ENCODE measurements at places on chromosomes 2 and 18. TPM values are rescaled to one million over a fixed set of nuclear protein-coding genes. Genes with fewer than 3 reads are reported as not detected.

SATB2 gene
- 3.9 TPM for total RNA-seq

LYG1 gene
- total RNA-seq, result 1.2 TPM

DNAH7 gene
- 1.0 TPM for total RNA-seq

RFX8 gene
- total RNA-seq, result not detected

MIB1 gene
- total RNA-seq, result 11.9 TPM

INPP5D gene
- total RNA-seq, result 0.70 TPM

C2orf66 gene
- not detected for total RNA-seq

UGT1A5 gene
- total RNA-seq, result not detected

TUBA3D gene
- 6.8 TPM for total RNA-seq

SFTPB gene
- total RNA-seq, result 0.09 TPM

SETBP1 gene
- total RNA-seq, result 0.63 TPM

NTSR2 gene
- total RNA-seq, result not detected

GRB14 gene
- 5.0 TPM for total RNA-seq

DES gene
- total RNA-seq, result 0.47 TPM

SERPINB2 gene
- total RNA-seq, result 0.11 TPM

EPB41L5 gene
- 5.2 TPM for total RNA-seq

PLGLB2 gene
- total RNA-seq, result 0.11 TPM

ZEB2 gene
- total RNA-seq, result 9.8 TPM

DSG2 gene
- 64.0 TPM for total RNA-seq

SAG gene
- not detected for total RNA-seq

TDRD15 gene
- not detected for total RNA-seq

NBEAL1 gene
- 3.8 TPM for total RNA-seq

ALK gene
- total RNA-seq, result not detected

REG1A gene
- total RNA-seq, result not detected

ANKRD62 gene
- total RNA-seq, result not detected

SERPINB10 gene
- not detected for total RNA-seq

STARD6 gene
- not detected for total RNA-seq

IL36B gene
- total RNA-seq, result not detected

KIF1A gene
- total RNA-seq, result 0.84 TPM
